Activated naive CD8-positive, alpha-beta T cell treated with anti-CD3 and anti-CD28 coated beads, Interleukin-2, amount 10 ng/mL, durations not matched to agents 7 days and 5 days (primary cell): ENCODE measurements at places on chromosomes 2 and 18.
A peak's percentile ranks its signal among the peaks of the same experiment; 100 is the strongest.

DNA sequence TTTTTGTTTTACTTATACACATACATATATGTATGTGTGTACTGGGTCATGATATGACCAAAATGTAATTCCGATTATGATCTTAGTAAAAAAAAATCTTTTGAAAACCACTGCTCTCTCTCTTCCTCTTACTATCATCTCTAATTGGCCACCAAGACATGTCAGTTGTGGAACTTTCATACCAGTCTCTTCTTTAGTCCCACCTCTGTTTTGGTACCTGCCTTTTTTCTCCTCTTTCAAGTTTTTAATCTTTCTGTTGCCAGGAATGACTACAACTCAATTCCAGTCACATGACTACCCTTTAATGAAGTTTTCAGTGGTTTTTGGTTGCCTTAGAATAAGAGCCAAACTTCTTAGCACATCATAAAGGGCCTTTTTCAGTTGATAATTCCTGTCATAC, 17.1 kb downstream of the RBM44 start:
- no peak for DNase-seq

GRCh38 chr2:112150447-112150846, 12.3 kb downstream of the FBLN7 start:
- DNase-seq = no peak

GRCh38 chr2:165793779-165794535, at the start of gene GALNT3:
GALNT3 (minus strand) TSS chr2:165794247; CDS start chr2:165770700, 23,547 bp downstream.
- peak; percentile 67 for DNase-seq

DNA sequence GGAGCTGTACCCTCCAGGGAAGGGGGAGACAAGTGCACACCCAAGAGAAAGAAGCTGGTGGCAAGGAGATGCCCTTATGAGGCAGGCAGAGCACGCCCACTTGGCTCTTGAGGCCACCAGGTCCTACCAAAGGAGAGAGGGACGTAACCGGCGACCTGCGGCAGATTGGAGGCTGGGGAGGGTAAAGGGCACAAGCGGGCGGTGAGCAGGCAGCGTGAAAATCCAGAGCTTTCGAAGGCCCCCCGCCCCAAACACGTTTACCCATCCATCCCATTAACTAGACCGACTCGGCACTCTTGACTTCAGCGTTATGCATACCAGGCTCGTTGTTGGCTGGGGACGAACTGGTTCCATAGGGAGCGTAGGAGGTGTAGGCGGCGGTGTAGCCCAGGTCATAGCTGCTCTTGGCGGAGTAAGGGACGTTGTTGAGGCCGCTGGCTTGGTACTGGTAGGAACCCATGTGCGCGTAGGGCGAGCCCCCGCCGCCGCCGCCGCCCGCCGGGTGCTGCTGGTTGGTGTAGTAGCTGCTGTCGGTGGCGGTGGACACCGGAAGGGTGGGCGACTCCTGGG, 794 bp downstream of the DLX2 start:
- DNase-seq = peak; percentile 60

DNA sequence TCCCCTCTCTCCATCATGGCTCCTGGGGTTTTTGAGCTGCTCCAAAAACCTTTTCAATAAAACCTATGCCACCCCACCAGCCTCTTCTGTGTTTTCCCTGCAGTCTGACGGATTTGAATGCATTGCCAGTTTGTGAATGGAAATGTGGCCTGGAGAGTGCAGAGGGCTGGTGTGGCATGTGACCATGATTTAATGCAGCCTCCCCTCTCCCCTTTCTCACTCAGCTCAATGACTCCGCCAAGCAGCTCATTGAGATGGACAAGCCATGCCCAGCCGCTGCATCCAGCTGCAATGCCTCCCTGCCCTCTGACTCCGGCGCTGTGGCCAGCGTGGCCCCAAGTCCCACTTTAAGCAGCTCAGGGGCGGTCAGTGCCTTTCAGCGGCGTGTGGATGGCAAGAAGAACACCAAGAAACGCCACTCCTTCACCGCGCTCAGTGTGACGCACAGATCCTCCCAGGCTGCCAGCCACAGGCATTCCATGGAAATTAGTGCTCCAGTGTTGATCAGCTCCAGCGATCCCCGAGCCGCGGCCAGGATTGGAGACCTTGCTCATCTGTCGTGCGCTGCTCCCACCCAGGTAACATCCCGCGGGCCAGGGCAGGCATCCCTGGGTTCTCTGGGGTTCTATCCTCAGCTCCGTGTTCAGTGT, 215.3 kb downstream of the SEPTIN10 start:
- no peak for DNase-seq

DNA sequence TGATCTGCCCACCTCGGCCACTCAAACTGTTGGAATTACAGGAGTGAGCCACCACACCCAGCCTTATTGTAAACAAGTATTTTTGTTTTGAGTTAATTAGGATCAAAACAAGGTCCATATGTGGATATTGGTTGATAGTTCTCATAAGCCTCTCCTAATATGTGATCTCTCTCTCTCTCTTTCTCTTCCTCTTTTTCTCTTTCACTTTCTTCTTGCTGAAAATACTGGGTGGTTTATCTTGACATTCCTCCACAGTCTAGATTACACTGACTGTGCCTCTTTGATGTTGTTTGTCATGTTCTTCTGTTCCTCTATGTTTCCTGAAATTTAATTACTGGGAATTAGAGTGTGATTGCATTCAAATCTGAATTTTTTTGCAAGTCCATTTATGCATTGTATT, 547.5 kb upstream of the NRXN1 start:
- no peak for DNase-seq

DNA sequence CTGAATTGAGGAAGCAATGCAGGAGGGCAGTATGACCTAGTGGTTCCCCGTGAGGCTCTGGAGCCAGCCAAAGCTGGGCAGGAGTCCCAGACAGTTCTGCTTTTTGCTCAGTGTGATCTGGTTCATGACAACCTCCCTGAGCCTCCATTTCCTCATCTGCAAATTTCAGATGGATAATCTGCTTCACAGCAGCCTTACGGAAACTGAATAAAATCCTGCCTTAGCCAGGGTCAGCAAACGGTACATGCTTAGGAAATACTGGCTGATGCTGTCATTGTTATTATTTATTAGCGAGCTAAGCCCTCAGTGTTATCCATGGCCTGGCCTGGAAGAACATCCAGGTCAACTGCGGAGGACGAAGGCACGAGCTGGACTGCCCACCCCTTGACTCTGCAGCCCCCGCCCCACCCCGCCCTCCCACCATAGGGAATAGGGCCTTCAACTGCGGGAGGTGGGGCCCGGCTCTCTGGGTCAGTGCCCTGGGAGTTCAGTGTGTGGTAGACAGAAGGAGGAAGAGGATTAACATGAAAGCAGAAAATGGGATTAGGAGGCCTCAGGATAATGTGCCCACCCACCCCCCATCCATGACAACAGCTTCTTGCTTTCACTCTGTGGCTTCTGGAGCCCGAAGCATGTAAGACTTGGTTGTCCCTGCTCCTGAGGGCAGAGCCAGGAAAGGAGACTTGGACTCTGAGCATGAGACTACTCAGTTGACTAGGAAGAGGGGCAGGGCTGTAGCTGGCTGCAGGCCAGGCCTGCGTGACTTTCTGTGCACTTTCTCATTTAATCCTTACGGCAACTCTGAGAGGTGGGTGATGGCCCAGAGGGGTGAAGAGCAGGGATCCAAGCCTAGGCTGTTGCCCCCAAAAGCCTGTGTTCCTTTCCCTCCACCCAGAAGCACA, 13.1 kb downstream of the PKDCC start:
- DNase-seq = no peak

DNA sequence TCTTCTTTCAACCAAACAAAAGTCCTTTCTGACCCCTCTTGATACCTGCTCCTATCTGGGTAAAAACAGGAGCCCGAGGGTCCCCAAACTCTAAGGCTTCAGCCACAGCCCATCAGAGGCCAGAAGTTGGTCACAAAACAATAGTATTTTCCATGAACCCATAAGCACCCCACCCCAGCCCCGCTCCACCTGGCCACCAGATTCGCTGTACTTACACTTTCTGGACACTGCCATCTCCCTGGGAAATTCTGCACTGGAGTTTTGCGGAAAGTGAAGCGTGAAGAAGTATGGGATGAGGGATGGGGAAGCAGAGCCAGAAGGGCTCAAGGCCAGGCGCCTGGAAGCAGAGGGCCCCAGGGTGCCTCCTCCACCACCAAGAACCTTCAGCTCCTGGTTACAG, 5.2 kb upstream of the RUFY4 start:
- no peak for DNase-seq

DNA sequence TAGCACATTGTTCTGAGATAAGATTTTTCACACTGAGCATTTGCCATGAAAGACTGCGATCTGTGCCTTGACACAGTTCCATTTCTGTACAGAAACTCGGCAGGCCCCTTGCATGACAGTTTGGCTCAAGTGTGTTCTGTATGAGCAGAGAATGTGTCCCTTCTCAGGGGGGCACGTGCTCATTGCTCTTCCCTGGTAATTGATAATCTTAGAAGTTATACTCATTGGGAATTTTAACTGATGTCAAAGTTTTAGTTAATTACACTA, 171.3 kb downstream of the PTGR3 start:
- no peak for DNase-seq

GRCh38 chr18:68740966-68741365, 26.1 kb upstream of the TMX3 start:
- DNase-seq = no peak

- DNase-seq = no peak
Measured at GRCh38 chr2:178177066-178177679, 17.1 kb upstream of the OSBPL6 start.

DNA sequence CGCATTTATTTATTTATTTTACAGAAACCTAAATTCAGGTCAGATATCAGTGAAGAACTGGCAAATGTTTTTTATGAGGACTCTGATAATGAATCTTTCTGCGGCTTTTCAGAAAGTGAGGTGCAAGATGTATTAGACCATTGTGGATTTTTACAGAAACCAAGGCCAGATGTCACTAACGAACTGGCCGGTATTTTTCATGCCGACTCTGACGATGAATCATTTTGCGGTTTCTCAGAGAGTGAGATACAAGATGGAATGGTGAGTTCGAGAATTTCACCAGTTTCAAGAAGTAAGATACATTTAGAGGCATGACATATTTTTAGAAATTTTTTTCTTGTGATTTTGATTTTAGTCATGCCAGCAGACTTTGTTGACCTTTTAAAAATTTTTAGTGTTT, 4.6 kb downstream of the CDCA7 start:
- DNase-seq = no peak

- DNase-seq = peak; percentile 15
Measured at GRCh38 chr2:95277246-95277906, 3.1 kb downstream of the PROM2 start.

DNA sequence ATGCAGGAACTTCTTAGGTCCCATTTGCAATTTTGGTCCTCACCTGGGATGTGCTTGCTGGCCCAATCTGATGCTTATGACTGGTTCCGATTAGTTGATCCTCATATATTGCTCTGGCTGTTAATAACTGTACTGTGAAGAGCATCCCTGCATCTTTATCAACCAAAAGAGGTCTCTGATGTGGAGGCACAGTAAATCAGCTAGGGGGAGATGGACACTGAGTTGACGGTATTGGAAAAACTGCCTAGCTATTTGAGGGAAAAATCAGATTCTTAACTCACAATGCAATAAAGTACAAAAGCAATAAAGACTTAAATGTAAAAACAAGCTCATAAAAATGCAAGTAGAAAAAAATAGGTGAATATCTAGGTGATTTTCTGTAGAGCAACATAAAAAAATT, 188.0 kb upstream of the TCF4 start:
- no peak for DNase-seq

DNA sequence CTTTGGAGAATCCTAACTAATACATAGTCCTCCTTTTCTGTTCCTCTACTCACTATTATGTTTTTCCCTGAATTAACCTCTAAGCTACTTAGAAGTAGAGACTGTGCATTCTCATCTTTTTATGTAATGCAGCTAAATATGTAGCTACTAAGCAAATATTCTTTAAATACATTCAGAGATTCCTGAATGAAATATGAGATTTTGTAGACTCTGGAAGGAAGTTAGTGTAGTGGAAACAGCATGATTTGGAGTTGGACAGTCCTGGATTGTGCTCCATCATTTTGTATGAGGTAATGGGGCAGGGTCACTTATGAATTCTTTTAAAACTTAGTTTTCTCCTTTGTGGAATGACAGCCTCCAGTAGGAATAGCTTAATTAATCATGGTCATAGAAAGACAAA, 24.7 kb upstream of the NT5C1B start:
- no peak for DNase-seq
